ENCODE measurements at places on chromosomes 6 and 20.
A peak's percentile ranks its signal among the peaks of the same experiment; 100 is the strongest.

DNA sequence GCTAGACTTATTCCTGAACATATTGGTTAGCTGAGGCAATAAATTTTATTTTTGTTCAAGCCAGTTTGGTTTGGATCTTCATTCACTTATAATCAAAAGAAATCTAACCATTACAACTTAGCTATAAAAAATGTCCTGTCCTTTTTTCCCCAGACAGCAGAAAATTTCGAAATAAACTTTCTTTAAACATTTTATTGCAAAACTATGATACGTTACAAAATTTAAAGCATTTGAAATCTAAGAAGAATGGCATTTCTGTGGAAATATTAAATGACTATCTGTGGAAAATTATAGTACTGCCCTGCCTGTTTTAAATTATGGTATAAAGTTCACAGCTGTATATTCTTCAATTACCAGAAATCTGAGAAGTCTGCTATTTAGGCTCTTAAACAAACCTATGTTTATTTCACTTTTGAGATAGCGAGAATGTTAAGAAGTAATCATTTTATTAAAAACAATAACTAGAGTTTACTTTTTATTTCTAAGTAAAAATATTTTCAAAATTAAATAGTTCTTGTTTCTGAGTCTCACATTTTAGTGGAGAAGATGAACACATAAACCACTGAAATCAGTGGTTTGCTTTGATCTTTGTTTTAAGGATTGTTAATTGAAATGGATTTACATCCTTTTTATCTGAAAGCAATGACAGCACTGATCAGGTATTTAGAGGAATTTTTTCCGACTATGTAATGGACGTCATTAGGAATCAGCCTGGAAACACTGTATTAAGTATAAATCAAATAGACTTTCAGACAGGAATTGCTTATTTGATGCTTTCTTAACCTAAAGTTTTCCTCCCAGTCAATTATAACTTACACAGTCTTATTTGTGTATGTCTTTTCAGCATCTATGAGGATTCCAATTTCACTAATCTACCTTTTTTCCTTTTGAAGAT, 553.7 kb downstream of the COL12A1 start:
- no peak for DNase-seq

- DNase-seq: no peak
Observed at GRCh38 chr20:19211661-19212468, 577 bp upstream of the SLC24A3 start.

DNA sequence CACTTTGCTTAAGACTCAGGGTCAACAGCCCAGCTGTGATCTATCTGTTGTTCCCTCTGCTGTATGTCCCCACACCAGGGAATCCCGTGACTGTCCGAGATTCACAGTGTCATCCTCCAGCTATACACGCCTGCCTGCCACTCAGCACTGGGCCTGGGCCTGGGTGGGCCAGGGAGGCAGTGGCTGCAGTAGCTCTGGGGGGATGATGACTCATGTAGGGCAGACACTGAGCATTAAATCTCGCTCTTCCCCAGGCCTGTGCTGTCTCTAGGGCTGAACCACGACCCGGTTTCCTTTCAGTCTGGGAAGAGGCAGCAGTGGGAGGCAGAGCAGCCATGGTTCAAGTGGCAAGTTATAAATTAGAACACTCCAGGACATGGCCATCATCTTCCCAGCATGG, 173.9 kb downstream of the LRFN2 start:
- no peak for DNase-seq

GRCh38 chr20:45341579-45341938, 6.7 kb downstream of the SDC4 start:
- no peak for DNase-seq

- no peak for DNase-seq
Observed at GRCh38 chr6:16947375-16948015, 154.4 kb upstream of the STMND1 start.

DNA sequence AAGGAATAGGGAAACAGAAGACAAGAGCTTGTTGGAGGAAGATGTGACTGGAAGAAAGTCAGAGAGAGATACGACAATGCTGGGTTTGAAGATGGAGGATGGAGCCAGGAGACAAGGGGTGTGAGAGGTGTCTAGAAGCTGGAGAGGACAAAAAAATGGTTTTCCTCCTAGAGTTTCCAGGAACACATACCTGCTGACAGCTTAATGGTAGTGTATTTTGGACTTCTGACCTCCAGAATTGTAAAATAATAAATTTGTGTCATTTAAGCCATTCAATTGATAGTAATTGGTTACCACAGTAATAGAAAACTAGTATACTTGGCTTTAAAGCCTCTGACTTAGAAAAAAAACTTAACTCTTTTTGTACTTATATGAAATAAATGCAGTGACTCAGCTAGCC, 3.6 kb downstream of the AIG1 start:
- DNase-seq: no peak

- no peak for DNase-seq
Observed at GRCh38 chr6:150380256-150380655, 11.4 kb downstream of the IYD start.

DNA sequence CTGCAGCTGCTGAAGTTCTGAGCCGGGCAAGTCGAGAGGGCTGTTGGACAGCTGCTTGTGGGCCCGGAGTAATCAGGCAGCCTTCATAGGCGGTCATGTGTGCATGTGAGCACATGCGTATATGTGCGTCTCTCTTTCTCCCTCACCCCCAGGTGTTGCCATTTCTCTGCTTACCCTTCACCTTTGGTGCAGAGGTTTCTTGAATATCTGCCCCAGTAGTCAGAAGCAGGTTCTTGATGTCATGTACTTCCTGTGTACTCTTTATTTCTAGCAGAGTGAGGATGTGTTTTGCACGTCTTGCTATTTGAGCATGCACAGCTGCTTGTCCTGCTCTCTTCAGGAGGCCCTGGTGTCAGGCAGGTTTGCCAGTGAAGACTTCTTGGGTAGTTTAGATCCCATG, 21.2 kb upstream of the MAPK13 start:
- peak; percentile 67 for DNase-seq

DNA sequence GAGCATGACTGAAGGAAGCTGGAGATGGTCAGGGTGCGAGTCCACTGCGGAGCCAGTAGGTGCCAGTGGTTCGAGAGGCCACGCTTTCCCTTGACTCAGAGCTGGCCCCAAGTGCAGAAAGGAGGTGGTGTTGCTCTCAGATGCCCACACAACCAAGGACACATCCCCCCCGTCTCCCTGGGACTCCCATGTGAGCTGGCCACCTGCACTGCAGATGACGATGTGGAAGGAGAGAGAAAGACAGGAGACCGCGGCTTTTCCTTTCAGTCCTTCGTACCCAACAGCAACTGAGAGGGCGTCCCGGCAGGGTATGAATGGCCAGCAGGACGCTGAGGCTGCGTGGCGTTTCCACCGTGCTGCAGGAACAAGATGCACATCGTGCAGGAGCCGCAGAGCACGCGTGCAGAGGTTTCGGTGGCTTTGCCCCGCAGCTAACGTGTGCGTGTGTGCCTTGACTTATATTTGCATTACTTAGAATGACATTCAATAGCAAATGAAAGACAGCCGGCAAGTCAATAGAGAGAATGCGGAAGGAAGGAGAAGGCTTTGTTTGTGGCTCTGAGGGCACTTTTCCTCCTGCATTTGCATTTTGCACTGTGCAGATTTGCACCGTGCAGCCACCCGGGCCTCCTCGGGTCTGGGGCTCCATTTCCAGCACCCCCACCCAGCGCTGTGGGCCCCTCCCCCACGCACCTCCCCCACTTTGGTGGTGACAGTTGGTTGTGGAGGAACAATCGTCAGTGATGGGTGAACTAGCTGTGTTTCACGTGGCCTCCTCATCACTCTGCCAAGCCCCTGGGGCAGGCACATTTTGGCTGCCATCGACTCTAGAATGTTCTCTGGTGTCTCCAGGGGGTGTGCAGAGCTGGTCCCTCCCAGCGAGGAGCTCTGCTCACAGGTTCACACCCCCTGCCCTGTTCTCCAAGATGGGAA, 26.4 kb upstream of the BHLHE23 start:
- DNase-seq: no peak

GRCh38 chr6:118632359-118632758, 19.0 kb downstream of the CEP85L start:
- no peak for DNase-seq

DNA sequence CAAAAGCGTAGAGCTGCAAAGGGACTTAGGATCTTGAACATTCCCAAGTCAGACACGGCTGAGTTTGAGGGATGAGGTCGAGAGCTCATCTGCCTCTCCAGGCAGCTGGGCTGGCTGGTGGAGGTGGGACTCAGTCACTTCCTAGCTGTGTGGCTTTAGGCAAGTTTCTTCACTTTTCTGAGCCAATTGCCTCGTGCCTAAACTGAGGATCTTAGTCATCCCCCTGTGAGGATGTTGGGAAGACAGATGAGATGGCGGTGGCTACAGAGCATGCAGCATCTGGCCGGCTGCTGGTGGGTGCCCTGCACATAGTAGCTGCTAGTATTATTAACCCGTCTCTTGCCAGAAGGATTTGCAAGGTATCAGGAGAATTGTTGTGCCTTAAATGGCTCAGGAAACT, 27.5 kb downstream of the TFAP2C start:
- DNase-seq: no peak

GRCh38 chr6:139457476-139457875, 83.0 kb upstream of the CITED2 start:
- no peak for DNase-seq

- DNase-seq: no peak
Observed at GRCh38 chr6:12748815-12749521, 32.4 kb downstream of the PHACTR1 start.

- DNase-seq: peak; percentile 77
Observed at GRCh38 chr6:139373154-139373927, 1.1 kb downstream of the CITED2 start.

DNA sequence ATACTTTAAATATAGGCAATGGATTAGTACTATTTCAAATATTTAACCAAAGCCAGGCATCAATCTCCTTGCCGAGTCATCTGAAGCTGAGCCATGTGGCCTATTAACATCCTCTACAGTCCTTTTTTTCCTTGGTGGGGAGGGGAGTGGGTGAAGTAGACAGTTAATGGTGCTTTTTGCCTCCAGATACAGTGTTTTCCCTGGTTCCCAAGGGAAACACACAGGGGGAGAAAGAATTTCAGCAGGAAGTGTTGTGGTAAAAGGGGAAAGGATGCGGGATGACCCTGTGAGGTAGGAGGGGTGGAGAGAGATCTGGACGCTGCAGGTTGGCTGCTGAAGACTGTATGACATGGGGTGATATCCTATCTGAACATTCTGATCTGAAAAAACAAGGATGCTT, 9.6 kb downstream of the CLDN20 start:
- no peak for DNase-seq

- no peak for DNase-seq
Observed at GRCh38 chr6:1781152-1781816, 171.6 kb downstream of the FOXC1 start.

DNA sequence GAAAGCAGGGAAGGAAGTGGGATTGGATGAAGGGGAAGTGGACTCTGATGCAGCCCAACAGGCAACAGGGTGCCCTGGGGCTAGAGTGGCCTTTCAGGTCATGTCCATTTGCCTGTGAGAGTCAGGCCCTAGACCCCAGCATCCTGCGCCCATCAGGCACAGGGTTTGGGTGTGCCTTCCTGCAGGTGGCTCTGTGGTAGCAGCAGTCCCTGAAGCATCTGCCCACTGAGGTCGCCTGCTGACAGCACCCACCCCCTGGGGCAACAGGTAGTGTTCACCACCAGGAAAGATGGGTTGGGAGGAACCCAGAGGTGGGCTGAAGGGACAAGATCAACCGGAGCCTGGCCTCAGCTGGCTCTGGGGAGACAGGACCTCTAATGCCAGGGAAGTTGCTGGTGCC, 3.6 kb downstream of the PACSIN1 start:
- DNase-seq: no peak

GRCh38 chr6:105109955-105110895, 69.6 kb downstream of the POPDC3 start:
- DNase-seq: no peak

DNA sequence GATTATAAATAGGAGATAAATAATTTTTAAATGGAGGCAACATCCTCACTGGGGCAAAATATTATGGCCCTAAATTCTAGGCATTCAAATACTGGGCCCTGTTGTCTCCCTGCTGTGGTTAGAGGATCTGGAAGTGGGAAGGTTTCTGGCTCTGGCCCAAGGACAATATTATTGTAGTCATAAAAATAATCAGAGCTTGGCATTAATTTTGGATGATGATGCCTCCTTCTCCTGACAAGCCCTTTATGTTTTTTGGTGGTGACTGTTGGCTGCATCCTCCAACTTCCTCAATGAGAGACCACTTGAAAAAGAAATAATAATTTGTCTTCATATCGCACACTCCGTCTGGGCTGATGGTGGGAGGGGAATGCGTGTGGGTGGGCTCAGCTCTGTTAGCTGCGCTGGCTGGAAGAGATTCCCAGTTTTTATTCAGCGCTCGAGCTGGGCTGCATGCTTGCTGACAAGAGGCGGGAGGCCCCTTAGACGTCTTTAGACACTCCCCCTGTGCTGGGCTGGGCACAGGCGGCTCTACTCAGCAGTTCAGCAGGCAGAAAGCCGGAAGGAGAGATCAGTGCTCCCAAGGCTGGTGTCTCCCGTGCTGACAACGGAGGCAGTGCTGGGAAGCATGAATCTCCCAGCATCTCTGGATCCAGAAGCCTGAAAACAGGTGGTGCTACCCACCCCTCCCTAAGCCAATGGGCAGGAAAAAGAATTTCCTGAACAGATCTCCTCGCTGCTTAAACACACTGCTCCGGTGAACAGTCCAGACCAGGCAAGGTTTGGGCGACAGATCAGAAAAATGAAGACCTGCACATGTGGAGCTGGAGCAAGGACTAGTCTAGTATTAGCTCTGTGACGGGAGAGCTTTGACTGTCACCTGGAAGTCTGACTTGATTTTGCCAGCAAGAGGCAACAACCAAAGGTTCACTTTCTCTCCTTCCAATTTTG, 97.7 kb downstream of the SYCP2 start:
- no peak for DNase-seq

DNA sequence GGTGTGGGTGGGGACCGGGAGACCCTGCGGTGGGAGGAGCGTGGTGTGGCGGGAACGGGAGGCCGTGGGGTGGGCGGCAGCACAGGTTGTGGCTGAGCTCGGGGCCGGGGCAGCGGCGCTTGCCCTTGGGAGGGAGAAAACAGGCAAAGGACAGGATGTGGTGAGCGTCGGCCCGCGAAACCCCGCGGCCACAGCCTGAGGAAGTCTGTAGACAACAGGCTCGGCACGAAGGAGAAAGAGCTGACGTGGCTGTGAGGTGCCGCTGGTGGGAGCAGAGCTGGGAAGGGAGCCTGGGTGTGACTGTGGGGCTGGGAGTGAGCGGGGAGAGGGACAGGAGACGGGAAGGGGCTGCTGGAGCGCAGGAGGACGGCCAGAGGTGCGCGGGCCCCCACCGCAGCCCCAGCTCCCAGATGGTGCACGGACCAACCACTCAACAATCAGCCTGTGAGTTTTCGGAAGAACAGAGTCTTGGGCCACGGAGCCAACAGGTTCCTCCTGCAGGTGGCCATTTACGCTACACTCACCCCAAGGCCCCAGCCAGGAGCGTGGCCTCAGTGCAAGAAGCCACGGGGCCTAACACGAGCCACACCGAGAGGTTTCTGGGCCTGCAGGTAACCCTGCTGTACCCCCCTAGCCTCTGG, 202.8 kb downstream of the DLL1 start:
- peak; percentile 54 for DNase-seq

GRCh38 chr6:138509371-138509770, 10.1 kb upstream of the NHSL1 start:
- DNase-seq: peak; percentile 70

GRCh38 chr20:37259865-37260264, 1.7 kb downstream of the GHRH start:
- no peak for DNase-seq

- DNase-seq: no peak
Observed at GRCh38 chr6:166446146-166446545, 63.4 kb upstream of the MPC1 start.

Measured in CD4-positive, alpha-beta T cell treated with Interferon alpha-2 for 1 hour (primary cell).